ENCODE measurements at places on chromosomes 11 and 22.

GRCh38 chr11:20011307-20011951 lies 148.8 kb downstream of the DBX1 start:
- DNase-seq = no peak

DNA sequence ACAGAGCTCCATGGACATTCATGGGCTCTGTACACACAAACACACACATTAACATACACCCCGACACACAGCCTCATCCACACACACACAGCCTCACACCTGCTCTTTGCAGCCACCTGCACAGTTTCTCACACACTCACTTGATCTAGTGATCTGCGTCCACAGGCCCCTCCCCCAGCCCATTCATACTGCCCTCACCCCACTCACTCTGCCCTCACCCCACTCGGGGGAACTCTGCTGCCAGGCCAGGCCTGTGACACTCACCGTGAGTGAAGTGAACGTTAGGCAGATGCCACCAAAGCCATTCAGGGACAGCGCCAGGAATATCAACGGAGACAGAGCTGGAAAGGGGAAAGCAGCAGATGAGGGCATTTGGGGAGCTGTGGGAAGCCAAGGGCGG lies 15.0 kb downstream of the SLC43A1 start:
- DNase-seq = no peak

- no peak for DNase-seq
These were observed 9.2 kb upstream of the PIWIL4 start for GRCh38 chr11:94557992-94558391.

GRCh38 chr11:120869097-120869496 lies 154.8 kb upstream of the TBCEL start:
- DNase-seq = no peak

GRCh38 chr11:35736952-35737351 lies 74.4 kb downstream of the TRIM44 start:
- DNase-seq = no peak

GRCh38 chr11:130177782-130178181 lies 18.2 kb downstream of the ST14 start:
- no peak for DNase-seq

GRCh38 chr22:46736705-46737104 lies 1.3 kb downstream of the CERK start:
- no peak for DNase-seq

DNA sequence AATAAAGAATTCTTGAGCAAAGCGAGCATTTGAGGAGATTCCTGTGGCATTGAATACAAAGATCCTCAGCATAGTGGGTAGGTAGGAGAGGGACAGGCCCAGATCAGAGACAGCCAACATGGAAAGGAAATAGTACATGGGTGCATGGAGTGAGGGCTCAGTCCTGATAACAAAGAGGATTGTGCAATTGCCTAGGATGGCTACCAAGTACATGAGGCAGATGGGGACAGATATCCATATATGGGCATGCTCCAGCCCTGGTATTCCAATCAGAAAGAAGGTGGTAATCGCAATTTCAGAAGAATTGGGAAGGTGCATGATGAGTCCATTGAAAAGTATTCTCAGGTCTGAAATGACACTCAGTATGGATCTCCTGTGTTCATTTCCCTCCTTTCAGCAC lies 8.6 kb downstream of the OR51T1 start:
- DNase-seq = no peak

- DNase-seq = no peak
These were observed 179.1 kb downstream of the KIF18A start for GRCh38 chr11:27928809-27929208.

DNA sequence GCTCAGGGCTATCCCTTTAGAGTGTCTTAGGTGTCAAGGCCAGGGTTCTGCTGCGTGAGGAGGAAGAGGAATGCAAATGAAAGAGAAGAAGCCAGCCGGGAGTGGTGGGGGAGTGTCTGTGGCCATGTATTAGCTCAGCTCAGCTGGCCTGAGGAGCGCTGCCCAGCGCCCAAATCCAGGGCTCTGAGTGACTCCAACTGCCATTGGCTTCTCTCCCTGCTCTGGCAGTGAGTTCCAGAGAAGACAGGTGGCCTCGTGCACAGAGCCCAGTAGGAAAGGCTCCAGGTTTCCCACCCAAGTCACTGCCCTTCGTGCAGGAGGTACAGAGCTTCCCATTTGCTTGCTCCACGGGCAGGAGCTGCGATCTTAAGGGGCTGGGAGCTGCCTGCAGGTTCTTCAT lies 302.0 kb downstream of the KIRREL3 start:
- DNase-seq = no peak

DNA sequence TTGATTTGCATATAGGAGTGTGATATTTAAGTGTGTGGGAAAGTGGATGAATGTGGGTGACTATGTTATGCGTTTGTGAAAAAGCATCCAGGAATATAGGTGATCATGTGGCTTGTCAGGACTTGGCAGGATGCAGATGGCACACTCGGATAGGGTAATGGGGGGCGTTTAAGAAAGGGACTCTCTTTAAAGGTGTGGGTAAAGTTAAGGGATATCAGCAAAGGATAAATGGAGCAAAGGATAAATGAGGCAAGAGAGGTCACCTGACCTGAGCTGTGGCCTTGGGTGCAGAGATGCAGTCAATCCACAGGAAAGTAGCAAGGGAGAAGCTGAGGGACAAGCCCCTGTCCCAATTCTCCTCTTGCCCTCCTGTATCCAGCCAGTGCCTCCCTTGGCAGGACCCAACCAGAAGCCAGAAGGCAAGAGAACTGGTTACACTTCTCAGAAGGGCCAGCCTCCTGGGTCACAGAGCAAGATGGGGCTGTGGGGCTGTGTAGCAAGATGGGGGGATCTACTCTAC lies 47.5 kb upstream of the GRAMD1B start:
- no peak for DNase-seq

- no peak for DNase-seq
These were observed 72.5 kb downstream of the SWAP70 start for GRCh38 chr11:9736365-9736764.

DNA sequence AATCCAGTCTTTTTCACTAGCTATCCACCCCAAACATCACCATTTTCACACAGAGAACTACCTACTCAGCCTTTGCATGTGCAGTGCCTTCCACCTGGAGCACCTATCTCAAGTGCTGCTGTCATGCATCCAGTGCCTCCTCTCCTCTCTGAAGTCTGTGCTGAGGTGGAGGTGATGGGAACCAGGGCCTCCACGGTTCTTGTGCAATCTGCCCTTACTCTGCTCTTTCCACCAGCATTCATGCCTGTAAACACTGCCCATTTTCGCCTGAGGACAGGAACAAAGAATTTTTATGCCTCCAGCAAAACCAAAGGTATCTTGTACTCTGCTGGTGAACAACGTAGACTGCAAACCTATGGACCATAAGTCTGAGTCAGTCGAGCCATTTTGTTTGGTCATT lies 27.0 kb downstream of the PITPNB start:
- DNase-seq = no peak

- no peak for DNase-seq
These were observed 12.0 kb upstream of the STK33 start for GRCh38 chr11:8605971-8606563.

- DNase-seq = no peak
These were observed 26.6 kb upstream of the ACER3 start for GRCh38 chr11:76834151-76834550.

- DNase-seq = no peak
These were observed 143.7 kb upstream of the SORL1-AS1 start for GRCh38 chr11:121596195-121597155.

GRCh38 chr11:130553306-130553705 lies 104.9 kb downstream of the ADAMTS15 start:
- DNase-seq = no peak

- DNase-seq = no peak
These were observed 27.5 kb downstream of the DHCR7 start for GRCh38 chr11:71420455-71421241.

DNA sequence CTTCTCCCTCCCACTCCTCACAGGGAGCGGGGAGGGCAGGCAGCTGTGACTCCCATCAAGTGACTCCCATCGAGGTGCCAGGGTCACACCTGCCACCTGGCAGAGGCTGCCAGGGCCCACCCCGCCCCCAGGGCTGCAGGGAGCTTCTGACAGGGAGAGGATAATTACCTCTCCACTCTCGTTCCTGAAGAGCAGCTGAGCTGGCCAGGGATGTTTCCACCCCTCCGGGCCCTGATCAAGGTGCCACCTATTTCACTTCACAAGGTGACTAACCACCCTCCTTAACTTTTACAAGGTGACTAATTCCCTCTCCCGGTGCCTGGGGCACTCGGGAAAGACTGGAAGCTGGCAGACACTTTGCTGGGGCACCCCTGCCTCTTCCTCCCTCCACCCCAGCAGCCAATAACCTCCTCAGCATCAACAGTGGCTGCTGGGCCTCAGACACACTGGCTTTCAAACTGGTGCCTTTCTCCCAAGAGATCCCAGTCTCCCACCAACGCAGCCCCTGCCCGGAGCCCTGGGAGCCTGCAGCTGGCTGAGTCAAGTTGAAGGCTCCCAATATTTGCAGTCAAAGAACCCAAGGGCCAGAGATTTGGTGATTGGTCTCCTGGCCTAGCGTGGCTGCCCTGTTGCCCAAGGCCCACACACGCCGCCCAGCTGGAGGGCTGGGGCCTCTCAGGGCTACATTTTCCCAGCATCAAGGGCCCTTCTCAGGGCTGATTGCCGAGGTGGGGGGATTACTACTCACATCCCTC lies 22.0 kb upstream of the MYRF start:
- no peak for DNase-seq

- DNase-seq = no peak
These were observed 36.6 kb upstream of the SUSD2 start for GRCh38 chr22:24144778-24145085.

GRCh38 chr11:99069856-99070444 lies 49.2 kb downstream of the CNTN5 start:
- DNase-seq = no peak

DNA sequence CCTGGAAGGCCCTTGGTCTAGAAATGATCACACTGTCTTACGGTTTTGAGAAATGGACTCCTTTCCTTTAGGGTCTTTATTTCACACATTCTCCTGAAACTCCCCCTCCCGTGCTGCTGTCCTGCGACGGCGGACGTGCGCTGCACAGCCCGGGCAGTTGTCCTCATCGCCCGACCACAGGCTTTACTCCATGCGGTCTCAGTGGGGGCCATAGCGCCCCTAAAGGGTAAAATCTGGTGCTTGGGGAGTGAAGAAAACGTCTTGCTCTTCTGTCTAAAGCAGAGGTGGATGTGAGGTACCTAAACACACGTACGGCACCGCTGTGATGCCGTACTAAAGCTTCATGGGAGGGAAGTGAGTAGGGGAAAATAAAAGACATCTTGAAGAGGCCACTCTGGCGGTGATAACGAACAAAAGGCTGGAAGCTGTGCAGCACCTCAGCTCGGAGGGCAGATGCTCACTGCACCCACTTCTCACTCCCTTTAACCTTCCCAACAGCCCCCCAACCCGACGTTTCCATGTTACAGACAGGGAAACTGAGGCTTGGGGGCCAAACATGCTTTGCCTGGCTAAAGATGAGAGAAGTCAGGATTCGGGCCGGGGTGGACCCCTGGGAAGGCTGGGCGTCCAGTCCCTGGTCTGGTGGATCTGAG lies 22.6 kb downstream of the MPPED1 start:
- no peak for DNase-seq

GRCh38 chr22:44901301-44901700 lies 108.5 kb downstream of the PHF21B start:
- no peak for DNase-seq

DNA sequence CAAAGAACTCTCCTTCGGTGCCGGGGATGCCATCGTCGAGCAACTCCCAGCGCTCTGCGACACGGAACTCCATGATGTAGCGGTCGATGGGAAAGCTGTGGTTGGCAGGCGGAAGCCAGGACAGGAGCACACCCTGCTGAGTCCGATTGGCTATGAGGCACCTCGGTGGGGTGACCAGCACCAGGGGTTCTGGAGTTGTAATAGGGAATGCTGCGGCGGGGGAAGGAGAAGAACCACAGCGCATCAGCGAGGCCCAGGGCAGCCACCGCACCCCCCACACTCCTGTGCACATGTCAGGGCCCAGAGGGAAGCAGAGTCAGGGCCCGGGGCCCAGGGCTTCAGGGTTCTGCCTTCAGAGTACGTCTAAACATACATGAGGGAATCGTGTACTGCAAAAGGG lies 31.0 kb downstream of the IGSF9B start:
- no peak for DNase-seq

DNA sequence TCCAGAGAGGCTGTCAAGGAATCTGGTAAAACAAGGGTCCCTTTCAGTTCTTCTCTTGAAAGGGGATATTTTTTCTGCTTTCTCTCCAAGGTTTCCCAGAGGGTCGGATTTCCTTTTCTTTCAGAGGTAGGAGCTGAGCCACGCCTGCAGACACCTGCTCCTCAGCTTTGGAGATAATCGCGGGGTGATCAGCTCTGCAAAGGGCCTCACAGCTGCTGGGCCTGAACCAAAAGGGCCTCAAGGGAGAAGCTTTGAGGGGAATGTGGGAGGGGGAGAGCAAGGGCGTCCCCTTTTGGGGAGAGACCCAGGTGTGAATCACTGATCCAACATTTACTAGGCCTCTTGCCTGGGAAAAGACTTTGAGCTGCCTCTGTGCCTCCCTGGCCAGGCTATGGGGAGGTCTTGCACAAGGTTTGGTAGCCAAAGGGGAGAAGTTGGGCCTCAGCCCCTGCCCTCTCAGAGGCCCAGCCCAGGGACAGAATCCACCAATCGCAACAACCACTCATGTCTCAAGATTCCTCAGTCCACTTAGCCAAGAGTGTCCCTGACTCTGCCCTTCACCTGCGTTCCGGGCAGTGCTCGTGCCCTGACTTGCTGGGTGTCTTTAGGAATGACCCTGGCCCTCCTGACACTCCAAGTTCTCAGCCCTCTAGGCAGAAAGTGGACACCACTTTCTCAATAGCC lies 14.0 kb upstream of the TP53I11 start:
- DNase-seq = no peak

GRCh38 chr11:70225681-70226177 lies 22.6 kb downstream of the FADD start:
- DNase-seq = no peak

- no peak for DNase-seq
These were observed 844.3 kb upstream of the TENM4 start for GRCh38 chr11:80284946-80285785.

GRCh38 chr11:114953039-114953438 lies 274.7 kb downstream of the NXPE2 start:
- no peak for DNase-seq

DNA sequence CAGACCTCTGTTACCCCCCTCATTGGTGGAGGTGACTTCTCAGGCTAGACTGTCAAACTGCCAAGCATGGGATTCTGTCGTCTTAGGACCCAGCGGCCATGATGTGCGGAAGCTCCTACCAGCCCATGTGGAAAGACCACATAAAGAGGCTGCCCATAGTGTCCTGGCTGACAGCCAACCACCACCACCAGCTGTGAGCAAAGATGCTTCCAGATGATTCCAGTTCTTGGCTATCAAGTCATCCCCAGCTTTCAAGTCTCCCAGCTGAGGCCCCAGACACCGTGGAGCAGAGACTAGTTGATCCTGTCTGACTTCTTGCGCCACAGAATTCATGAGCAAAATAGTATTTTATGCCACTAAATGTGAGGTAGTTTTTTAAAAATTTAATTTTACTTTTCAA lies 32.9 kb downstream of the SCUBE1 start:
- no peak for DNase-seq

- no peak for DNase-seq
These were observed 12.0 kb upstream of the MRGPRD start for GRCh38 chr11:68992743-68993255.

GRCh38 chr11:83601914-83602527 lies 315.9 kb upstream of the CCDC90B start:
- no peak for DNase-seq

GRCh38 chr11:65857500-65857852 lies 504 bp downstream of the CFL1 start:
- DNase-seq = no peak
